ENCODE measurements at places on chromosomes 2 and 18.

GRCh38 chr2:137976274-137976673 is 12.0 kb downstream of the HNMT start:
- no peak for DNase-seq

- DNase-seq, result no peak
These were observed 8.8 kb downstream of the NMUR1 start for GRCh38 chr2:231521443-231521842.

- DNase-seq, result no peak
These were observed 11.9 kb downstream of the ADRA2B start for GRCh38 chr2:96104487-96104861.

DNA sequence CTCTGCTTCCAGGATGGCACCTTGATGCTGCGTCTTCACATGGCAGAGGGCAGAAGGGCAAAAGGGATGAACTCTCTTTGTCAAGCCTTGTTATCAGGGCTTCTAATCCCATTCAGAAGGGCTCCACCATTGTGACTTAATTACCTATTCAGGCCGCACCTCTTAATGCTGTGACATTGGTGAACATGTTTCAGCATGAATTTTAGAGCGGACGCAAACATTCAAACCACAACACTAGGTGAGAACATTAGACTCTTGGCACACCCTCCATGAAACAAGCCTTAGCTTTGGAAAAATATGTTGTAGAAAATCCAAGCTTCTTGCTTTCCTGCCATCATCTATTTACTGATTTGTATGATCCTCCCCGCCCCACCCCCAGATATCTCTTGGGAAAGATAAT is 17.9 kb downstream of the DAW1 start:
- no peak for DNase-seq

DNA sequence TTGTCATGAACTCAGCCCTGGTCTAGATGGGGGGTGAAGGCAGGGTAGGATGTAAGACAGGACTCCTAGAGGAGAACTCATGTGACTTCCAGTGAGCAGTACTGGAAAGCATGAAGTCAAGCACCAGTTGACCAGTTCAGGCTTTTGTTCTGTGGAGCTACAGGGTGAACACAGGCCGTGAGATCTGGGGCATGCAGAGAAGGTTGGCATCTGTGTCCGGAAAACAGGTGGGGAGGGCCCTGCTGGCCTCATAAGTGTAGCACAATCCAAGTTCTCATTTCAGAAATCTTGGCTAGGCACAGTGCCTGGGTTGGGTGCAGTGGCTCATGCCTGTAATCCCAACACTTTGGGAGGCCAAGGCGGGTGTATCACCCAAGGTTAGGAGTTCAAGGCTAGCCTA is 50.9 kb upstream of the SPATS2L start:
- DNase-seq, result no peak

DNA sequence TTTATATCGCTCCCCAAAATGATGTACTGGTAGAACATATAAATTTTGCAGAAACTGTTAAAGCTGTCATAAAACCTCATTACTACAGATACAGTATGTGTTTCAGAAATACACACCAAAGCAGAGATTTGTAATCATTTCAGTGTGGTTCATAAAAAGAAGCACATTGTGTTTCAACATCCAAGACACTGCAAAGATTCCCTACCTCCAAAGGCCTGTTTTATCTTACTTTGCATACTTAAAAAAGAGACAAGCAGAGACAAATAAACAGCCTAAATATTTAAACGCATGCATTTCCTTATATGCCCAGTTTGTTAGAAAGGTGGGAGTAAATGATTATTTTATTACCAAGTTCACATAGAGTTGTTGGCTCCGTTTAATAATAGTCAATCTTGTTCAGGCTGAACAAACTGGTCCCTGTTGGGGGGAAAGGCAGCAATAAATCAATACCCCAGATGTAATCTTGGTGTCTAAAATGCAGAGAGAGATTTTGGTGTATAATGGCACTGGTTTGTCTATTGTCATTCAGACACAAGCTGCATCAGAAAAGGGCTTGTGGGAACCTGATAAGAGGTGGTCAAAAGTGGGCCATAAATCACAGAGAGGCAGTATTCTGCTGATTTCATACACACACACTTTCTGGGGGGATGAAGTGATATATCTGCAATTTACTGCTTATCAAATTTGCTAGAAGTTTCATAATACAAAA is 321.4 kb upstream of the ETAA1 start:
- DNase-seq, result no peak

- DNase-seq, result no peak
These were observed 10.6 kb downstream of the SCN3A start for GRCh38 chr2:165193178-165193777.

DNA sequence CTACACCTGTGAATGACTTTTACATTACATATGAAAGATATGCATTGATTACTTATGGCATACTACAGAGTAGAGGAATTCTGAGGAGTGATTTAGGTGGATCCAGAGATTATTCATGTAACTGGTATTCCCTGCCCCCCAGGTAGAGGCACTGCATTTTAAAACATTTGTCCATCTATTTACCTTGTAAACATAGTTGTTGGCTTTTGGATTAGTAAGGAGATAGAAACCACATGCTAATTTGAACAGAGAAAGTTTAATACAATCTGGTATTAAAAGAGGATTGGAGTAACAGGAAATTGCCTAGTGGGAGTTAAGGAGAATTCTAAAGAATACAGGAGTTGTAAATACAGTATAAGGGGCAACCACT is 15.9 kb downstream of the GALNT3 start:
- no peak for DNase-seq

- DNase-seq, result no peak
These were observed 795.2 kb upstream of the ID2 start for GRCh38 chr2:7886666-7887065.

DNA sequence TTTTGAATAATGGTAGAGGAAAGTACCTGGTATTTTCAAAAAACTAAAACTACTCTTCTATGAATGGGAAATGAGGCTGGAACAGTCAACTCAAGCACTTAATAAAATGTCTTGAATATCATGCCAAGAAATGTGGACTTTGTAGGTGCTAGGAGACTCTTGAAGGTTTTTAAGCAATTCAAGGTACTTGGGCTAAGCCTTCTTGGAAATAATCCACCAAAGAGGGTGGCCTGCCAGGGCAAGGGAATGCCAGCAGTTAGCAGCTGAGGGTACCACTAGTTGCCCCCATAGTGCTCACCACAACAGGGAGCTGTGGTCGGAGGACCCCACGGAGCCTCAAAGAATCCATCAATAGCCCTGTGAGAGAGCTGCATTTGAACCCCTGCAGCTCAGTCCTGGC is 14.6 kb upstream of the ACYP2 start:
- no peak for DNase-seq

DNA sequence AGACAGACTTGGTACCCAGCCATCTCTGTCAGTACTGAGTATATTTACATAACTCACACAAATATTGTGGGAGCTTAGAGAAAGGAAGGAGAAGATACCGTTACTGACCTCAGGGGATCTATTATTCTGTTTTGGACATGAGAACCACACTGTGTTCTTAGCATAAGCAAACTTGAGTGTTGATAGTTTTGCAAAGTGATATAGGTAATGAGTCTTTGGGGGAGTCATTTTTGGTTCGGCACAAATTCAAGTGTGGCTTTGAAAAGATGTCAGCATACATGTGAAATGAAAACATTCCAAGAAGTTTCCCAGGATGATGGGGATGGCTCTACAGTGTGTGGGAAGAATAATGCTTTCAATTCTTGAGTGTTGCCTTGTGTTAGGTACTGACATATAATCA is 24.1 kb downstream of the SMARCAL1 start:
- DNase-seq, result no peak

- no peak for DNase-seq
These were observed 10.9 kb downstream of the TMEM200C start for GRCh38 chr18:5884375-5884774.

GRCh38 chr2:214713080-214713830 is 96.2 kb downstream of the BARD1 start:
- no peak for DNase-seq

DNA sequence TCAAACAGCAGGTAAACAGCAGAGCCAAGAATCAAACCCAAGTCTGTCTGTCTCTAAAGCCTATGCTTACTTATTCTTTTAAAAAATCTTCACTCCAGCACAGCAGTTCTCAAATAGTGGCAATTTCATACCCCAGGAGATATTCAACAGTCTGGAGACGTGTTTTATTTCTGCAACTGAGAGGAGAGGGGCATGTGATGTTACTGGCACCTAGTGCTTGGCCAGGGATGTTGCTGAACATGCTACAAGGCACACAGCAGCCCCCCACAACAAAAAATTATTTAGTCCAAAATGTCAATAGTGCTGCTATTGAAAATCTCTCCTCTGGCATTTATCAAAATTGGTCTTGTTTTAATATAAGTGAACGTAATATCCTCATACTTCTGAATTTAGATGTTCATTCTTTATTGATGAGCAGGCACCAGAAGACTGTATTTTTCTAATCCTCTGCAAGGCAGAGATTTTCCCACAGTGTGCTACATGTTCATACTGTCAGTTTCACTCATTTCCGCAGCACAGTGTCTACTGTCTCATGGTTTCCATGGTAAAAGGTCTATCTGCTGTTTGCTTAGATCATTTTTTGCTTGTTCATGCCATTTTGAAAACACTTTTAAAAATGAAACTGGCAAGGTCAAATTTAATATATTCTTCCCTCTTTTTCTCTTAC is 90.5 kb downstream of the LRATD1 start:
- no peak for DNase-seq

DNA sequence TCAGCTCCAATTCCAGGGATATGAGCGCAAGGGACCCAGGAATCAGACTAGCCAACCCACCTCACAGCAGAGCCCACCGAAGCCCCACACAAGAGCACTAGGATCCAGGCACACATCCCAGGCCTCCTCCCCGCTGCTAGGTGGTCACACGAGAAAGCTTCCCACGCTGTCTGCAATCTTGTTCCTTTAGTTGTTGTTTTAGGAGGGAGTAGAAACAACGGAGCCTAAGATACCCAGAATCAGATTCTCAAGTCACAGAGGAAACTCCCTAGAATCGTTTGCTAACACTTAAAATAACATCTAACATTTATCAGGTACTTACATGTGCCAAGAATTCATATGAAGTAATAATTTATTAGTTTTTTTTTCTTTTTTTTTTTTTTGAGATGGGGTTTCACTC is 9.7 kb upstream of the ATL2 start:
- DNase-seq, result no peak

DNA sequence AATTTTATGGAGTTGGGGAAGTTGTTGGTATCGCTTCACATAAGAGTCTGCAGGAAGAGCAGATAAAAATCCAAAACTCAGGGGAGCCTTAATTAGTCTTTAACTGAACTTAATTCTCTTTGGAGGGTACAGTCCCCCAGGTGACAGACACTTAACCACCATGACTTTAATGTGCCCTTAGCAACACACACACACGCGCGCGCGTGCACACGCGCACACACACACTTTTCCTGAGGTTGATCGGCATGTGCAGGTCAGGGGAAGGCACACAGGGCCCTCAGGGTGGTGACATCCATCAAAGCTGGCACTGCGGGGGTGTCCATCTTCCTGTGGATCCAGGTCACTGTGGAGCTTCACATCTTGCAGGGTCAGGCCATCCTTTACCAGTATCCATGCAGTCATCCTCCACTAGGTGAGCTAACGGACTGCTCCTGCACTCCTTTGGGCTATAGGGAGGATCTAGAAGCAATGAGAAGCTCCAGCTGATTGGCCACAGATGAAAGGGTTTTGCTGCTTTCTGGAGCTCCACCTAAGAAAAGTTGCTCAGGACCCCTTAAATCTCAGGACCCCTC is 21.9 kb upstream of the NCK2 start:
- DNase-seq, result no peak

GRCh38 chr2:179532863-179533278 is 268.2 kb upstream of the SESTD1 start:
- no peak for DNase-seq

DNA sequence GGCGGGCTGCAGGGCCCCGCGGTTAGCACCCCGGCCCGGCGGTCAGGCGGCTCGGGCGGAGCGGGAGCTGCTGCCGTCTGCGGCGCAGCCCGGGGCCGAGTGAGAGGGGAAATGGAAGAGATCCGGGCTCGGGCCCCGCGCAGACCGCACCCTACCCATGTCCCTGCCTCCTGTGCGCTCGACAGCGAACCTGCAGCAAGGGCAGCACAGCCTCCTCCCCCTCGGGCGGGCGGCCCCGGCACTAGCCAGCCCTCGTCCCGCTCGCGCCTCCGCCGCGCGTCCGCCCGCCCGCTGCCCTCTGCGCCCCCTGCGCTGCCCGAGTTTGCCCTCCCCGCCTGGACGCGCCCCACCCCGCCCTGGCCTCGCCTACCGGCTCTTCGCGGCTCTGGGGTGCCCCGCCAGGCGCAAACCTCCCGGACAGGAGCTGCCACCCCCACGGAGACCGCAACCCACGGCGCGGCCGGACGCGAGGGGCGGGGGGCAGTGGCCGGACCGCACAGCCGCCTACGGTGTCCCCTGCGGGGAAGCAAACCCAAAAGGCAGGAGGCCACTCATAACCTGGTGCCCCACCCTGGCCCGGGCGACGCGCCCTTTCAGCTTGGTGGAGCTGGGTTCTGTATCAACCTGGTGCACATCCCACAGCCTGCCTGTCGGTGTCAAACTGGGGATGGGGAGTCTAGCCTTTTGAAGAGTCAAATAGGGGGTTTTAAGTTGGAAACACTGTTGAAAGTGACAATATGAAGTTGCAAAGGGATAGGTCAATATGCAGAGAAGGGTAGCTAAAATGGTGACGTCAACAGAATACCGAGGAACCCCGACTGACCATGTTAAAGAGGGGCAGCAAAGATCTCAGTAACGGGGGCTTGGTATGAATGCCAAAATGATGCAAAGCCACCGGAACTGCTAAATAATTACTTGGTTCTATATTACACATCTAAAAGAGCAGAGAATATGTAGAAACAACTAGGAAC is at the start of gene IHH:
Gene IHH, minus strand, starts transcription at position 101 of the 971 bp plus-strand sequence. CDS start 454 bp downstream, outside the sequence.
- no peak for DNase-seq

DNA sequence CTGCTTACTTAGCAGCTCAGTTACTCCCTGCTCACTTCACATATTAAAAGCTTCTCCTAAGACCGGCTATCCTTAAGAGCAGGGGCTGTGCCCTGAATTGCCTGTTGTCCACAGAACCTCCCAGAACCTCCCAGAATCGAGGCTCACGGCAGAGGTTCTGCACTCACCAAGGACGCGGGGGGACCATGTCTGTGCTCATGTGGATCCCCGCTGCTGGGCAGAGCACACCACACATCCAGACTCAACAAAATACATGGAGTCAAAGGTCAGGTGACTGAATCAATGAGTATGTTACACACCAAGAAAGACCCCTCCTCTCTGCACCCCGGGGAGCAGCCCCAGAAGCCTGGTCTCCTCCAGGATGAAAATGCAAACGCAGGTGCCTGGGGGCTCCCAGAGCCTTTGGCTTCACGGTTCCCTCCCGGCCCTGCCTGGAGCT is 149.0 kb downstream of the MBP start:
- DNase-seq, result no peak

DNA sequence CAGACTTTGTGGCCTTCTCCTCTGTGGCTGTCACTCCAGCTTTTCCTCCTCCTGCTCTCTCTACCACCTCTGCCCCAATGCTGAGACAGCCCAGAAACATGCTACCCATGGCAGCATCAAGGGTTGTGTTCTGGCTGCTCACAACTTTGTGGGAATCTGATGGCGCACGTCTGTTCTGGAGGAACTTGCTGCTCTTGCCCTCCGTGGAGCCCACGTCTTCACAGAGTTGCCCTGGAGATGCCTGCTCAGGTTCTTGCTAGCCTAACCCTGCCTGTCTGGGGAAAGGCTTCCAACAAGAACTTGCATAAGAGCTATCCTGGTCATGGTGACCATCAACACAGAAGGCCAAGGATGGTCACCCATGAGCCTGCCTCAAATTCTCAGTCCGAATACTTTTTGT is 237.4 kb downstream of the AFF3 start:
- no peak for DNase-seq
